GM03348 (cell line): ENCODE measurements at places on chromosomes 11 and 22.
A peak's percentile ranks its signal among the peaks of the same experiment; 100 is the strongest.

GRCh38 chr11:45028911-45029682, 78.4 kb upstream of the TP53I11 start:
- DNase-seq: no peak

- DNase-seq: no peak
Observed at GRCh38 chr11:79963856-79964645, 523.2 kb upstream of the TENM4 start.

- no peak for DNase-seq
Observed at GRCh38 chr22:50189849-50190181, 4.1 kb downstream of the TRABD start.

DNA sequence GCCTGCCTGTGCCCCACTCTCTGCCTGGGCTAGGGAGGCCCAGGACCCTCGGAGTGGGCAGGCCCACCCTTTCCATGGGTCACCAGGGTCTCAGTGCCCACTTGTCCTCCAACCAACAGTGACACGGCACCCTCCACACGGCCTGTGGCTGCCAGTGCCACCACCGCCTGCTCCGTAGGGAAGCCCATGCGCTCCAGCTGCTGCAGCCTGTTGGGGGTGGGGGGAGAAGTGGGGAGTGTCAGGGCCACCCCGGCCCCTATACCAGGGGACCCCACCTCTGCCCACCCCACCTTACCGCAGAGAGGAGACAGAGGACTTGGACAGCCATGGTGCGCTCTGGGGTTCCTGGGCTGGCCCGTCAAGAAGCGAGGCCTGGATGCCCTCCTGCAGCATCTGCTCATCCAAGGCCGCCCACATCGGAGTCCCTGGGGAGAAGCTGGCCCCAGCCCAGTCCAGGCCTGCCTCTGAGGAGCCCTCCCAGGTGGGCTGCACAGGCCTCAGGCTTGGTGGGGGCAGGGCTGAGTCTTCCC, 7.7 kb downstream of the RHBDD3 start:
- no peak for DNase-seq

- peak; percentile 2 for DNase-seq
Observed at GRCh38 chr11:29260939-29261705, 755.7 kb downstream of the KCNA4 start.
